NCI-H526 (cell line): ENCODE measurements at places on chromosomes 12 and 14.
A peak's percentile ranks its signal among the peaks of the same experiment; 100 is the strongest.

DNA sequence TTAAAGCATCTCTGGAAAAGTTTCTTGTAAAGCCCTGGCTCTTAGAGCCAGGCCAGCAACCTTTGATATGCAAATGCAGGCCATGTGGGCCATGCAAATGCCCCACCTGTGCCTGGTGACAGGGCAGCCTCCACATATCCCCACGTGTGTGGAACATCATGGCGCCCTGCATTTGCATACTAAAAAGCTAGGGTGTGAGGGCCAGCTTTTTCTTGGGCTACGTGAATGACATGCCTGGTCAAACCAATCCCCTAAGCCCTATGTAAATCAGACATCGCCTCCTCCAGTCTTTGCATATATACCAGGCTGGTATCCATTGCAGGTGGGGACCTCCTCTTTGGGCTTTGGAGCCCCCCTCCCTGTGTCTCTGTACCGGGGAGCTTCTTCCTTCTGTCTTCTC lies 6.4 kb downstream of the CSRP2 start:
- DNase-seq: peak; percentile 78

DNA sequence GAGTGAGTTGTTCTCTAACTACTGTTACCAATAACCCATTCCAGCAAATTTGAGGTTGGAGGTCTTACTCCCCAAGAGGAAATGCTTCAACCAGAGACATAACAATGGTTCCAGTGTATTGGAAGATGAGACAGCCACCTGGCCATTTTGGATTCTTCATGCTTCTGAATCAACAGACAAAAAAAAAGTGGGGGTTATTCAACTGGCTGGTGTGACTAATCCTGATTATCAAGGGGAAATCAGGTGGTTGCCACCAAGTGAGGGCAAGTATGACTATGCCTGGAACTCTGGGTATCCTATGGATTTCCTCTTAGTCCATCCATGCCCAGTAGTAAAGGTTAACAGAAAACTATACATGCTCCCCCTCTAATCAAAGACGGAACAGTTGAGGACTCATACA lies 29.9 kb upstream of the ZNF641 start:
- no peak for DNase-seq

- DNase-seq: peak; percentile 80
Observed at GRCh38 chr12:100554608-100555077, 18.8 kb upstream of the GAS2L3 start.

- peak; percentile 60 for DNase-seq
Observed at GRCh38 chr12:121576851-121577391, 3.9 kb downstream of the KDM2B start.

- no peak for DNase-seq
Observed at GRCh38 chr12:49325606-49326005, 2.6 kb downstream of the TROAP start.
